ENCODE measurements at places on chromosomes 3 and 15. TPM values are rescaled to one million over a fixed set of nuclear protein-coding genes. Genes with fewer than 3 reads are reported as not detected.

DNA sequence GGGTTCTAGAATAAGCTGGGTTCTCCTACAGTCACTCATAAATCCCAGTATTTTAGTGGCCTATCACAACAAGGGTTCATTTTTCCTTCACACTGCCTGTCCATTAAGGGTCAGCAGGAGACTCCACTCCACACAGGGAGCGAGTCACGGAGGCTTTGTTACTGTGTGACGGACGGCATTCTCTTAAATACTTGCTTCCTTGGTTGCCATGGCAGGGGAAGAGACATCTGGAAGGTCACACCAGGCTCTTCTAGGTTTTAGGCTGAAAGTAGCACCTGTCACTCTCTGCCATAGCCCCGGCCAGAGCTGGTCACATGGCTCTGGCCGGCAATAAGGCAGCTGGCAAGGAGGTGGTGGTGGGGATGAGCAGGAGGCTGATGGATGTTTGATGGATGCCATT is 89.4 kb upstream of the ANKRD34C start:
- no peak for DNase-seq

- DNase-seq: no peak
Observed at GRCh38 chr15:38164061-38164460, 88.6 kb upstream of the SPRED1 start.

GRCh38 chr3:25578059-25578458 is 86.6 kb downstream of the TOP2B start:
- no peak for DNase-seq

CYP1A1 gene
- total RNA-seq: 1.5 TPM
